ENCODE measurements at places on chromosomes 6 and 20.
A peak's percentile ranks its signal among the peaks of the same experiment; 100 is the strongest.

DNA sequence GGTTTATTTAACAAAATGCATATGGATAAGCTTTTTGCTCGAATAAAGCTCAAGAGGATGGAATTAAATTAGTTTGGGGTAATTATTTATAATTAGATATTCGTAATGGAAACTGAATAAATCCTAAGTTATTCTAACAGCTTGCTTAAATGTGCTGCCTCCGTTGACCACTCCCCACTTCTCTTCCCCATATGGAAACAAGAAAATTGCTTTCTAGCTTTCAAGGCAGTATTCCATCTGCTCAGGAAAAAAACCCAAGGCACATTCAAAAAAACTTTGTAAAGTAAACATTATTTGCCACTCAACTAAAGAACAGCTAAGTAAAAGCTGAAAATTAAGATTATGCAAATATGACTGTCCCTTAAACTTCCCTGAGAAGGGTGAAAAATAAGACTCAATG is 369.2 kb downstream of the HAO1 start:
- DNase-seq: no peak

DNA sequence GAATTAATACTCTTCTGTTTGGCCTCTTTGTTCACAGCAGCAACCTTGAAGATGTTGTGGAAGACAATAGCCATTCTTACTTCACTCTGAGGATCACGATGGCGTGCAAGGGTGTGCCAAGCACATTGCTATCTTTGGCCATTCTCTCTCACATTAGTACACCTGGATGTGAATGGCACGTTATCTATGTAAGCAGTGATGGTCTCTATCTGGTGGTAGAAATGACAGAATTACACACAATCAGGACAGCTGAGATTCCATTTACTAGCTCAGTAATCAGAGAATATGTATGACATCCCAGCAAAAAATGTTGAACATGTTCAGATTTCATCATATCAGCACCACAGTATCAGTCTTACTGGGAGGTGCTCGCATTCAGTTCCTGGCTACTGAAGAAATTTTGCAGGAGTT is 116.2 kb downstream of the LCA5 start:
- no peak for DNase-seq

GRCh38 chr20:63829945-63830835 is 874 bp downstream of the ZBTB46 start:
- DNase-seq: no peak

DNA sequence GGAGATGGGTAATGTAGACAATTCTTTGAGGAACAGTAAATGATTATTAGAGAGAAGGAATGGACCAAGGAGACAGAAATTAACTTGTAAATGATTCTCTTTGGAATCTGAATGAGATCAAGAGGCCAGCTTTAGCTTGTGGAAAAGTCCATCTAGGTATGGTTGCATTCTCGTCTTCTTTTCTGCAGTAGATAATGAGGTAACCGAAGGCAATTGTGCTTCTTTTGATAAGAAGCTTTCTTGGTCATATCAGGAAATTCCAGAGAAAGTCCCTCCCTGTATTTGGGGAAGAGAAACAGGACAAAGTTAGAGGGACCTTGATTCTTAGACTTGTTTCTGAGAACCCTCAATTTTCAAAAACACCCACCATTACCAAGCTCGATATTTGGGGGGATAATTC is 109.1 kb upstream of the PRSS16 start:
- DNase-seq: no peak

DNA sequence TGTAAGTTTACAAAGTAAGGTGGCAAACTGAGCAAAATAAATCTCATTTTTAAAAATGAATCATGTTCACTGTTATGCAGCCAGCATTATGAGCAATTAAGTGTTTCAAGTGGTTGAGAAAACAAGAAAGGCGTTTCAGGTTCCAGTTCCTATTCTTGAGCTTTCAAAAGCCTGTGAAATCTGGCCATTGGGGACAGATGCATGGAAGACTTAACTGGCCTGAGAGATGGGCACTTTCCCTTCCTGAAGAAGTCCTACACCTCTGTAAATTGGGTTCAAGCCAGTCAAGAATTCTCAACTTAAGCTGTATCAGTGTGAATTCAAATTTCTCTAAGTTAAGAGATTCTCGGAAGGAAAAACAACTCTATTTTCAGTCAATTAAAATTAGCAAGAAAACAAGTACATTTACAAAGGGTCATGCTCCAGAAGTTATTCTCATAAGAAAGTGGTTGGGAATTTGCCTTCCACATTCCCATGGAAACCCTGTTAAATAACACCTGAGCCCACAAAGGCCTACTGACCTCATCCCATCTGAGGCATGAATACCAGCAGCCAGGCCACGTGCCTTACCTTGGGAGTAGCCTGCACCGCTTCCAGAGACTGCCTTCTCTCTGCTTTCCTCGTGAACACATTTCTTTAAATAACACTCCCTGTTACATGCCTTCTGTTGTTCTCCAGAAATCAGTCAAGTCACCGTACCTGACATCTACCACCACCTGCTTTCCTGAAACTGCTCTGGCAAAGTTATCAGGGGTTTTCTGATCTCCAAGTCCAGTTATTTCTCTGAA is 19.4 kb downstream of the MAP3K5 start:
- no peak for DNase-seq

DNA sequence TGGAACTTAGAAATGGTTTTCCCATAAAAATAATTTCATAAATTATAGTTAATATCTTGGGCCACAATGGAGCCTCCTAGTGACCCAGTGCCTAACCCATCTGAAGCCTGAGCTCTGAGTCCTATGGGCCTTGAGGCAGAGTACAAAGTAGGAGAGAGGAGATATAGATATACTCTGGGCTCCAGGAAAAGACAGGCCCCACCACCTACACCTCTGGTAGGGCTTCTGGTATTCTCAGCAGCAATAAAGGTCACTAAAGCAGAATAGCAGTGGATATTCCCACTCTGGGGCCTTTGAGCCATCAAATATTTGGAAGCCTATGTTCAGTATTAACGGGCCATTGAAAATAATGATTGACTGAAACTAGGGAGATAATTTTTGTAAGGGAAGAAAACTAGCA is 24.1 kb downstream of the CYP39A1 start:
- DNase-seq: no peak

GRCh38 chr6:72984981-72985665 is 240.2 kb downstream of the KHDC1L start:
- DNase-seq: no peak

DNA sequence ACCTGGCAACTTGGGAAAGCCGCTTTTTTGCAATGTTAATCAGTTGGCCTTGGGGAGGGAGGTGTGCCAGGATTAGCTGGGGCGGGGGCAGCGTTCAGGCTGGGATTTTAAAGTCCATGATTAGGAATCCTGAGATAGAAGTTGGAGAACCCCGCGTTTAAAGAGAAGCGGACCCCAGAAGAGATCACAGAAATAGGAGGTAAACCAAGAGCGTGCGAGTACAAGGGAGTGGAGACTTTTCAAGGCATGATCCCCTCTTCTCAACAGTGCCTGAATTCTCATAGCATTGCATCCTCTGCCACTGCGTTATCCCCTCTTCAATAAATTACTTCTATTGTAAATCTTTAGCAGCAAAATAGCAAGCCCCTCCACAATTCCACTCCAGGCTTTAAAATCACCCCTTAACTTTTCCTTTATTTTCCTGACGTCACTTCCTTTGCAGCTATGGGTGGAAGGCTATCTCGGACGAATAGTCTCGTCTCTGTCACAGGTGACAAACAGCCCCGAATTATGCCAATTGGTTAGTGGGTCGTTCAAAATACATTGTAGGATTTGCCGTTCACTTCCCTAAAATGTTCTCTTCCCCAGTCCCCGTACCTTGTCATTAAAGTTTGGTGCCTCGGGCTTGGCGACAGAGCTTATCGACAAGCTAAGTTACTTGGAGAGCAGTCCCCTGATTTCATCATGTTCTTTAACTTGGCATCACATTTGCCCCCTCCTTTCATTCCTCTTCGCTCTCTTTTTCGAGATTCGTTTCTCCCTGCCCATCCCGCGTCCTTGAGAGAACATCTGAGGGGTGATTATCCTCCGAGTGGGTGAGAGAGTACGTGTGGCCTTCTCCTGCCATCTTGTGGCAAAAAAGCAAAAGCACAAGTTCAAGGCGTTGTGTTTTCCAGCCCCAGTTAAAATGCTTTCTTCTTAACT is 17.1 kb downstream of the OR2B2 start:
- DNase-seq: peak; percentile 87

GRCh38 chr6:107491138-107491609 is 1.3 kb downstream of the SOBP start:
- DNase-seq: no peak

DNA sequence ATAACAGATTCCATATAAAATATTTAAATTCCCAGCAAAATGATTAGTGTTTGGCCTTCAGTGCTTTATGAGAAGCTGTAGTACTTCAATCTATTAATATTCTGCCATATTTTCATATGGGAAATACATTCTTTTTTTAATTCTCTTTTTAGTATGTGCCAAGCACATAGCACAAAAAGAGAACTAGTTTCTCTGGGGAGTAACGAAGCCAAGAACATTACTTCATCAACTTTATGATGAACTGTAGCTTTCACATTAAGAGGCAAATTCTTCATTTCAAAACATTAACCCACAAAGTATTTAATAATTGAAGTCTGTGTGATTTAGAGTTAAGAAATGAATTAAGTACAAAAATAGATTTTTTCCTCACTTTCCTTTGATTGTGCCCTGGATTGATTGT is 281.0 kb upstream of the EYS start:
- no peak for DNase-seq

DNA sequence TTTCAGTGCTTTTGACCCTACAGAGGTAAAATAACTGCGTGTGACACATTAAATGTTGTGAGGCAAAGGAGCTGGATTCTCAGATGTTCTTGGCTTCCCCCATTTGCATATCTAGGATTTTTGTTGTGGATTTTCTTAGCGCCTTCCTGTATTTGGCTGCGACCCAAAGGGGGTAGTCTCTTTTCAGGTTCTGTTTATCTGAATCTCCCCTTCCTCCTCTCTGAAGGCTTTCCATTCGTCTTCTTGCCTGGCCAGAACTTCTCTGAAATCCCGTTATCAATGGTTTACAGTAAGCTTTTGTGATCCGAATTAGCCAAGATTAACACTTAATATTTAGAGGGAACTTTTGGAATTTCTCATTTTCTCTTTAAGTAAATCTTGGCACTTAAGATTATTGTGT is 60.8 kb downstream of the ADGRB3 start:
- no peak for DNase-seq

Measured in urinary bladder (tissue), 4 donors.